ENCODE measurements at places on chromosomes 12 and 14. TPM values are rescaled to one million over a fixed set of nuclear protein-coding genes. Genes with fewer than 3 reads are reported as not detected.

DNA sequence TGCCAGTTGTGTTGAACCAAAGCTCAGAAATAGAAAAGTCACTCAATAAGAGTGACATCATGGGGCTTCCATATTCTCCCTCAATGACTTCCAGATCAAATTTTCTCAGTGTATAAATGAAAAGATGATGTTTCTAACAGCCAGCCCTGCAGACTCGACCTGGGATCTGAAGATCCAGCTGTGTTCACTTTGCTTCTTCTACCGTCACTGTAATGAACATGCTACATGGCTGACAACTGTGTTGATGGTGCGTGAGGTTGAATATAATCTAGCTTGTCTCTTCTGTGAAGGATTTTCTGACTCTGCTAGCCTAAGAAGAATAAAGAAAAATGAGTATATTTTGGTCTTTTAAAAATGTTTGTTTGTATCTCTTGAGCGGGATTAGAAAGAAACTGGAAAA lies 577.8 kb downstream of the ETNK1 start:
- no peak for DNase-seq

DNA sequence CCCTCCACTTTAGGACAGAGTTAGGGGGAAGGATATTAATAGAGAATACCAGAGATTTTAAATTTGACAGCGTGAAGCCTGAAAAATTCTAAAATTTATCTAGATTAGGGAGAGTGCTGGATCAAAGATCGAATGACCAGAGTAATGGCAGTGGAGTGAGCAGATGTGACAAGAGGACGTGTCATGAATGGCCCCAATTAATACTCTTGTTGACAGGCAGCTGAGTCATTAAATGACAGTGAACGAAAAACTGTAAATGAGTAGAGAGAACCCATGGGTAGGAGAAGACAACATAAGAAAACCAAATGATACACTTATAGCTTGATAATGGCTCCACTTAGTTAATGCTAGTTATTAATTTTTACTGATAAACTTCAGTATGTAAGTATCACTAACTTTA lies 73.9 kb upstream of the PLEKHA5 start:
- DNase-seq, result no peak

C12orf50 gene
- not detected for total RNA-seq

GRCh38 chr12:93441081-93441616 lies 598 bp downstream of the UBE2N start:
- no peak for DNase-seq

DNA sequence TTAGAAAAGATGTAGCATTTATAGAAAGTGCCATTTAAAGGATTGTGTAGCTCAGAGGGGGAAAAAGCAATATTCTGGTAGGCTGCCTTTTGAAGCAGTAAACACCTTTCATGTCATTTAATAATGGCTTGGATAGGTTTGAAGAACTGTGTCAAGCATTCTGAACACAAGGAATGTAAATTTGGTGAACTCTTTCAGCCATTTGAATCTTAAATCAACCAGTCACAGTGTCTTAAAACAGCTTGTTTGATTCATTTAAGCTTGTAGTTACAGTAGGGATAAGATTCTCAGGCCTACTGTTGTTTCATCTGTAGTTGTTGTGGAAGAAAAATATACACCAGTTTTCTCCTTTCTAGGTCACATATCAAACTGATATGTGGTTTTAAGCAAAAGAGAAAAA lies 299.4 kb upstream of the NOVA1 start:
- DNase-seq, result no peak

CMKLR1 gene
- total RNA-seq, result not detected

DNA sequence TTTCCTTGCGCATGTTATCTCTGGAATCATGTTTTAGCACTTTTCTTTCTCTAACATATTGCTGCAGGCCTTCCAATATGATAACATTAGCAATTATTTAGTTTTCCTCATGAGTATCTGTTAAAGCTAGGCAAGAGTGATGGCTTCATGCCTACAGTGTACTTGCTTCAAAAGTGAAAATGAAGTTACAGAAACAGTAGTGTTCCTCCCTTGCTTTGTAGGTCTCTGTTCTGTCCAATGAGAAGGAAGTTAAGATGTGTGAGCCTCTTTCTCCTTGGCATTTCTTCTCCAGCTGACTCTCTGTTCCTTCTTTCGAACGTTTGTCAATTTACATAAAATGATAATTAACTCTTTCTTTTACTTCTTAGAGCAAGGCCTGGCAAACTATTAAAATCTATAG lies 22.2 kb downstream of the LRRIQ1 start:
- DNase-seq, result no peak

DNA sequence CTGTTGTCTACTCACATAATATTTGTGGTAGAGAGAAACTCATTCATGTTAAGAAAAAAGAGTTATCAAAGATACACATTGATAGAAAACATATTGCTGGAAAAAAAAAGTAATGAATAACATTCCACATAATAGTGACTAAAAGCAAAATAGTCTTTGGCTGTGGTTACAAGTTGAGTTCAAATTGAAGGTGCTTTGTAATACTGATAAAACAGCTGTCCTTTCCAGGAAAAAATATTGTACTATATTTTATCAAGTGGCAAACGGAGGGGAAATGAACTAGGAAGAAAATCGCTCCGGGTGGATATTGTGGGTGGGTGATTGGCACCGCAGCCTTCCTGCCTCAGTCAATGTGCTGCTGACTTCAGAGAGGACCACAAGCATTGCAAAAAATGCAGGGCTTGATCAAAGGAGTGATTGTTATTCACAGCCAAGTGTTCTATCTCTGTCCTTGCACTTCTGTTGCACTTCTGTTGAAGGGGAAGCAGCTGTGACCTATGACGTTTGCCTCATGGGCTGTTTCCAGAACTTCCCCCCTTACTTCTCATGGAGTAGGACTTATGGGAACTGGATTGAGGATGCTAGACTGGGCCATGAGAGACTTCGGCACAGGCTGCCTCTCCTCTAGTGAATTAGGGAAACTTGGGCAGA lies 114.4 kb downstream of the VRK1 start:
- DNase-seq, result no peak

GRCh38 chr12:20183563-20183962 lies 184.8 kb upstream of the PDE3A start:
- DNase-seq, result no peak

DNA sequence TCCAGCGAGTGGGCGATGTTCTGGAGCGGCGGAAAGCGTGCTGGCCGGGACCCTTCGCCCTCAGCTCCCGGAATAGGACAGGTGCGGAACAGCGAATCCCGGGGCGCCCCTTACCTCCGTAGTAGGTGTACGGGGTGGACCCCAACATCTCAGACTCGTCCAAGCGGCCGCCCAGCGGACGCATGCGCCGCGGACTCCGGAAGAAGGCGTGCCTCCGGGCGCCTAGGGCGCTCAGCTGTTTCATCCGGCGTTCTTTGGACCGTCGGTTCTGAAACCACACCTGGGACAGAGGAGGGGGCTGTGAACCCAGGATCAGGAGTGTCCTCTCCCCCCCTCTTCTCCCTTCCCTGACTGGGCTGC lies 4.5 kb downstream of the LHX5 start:
- no peak for DNase-seq

DNA sequence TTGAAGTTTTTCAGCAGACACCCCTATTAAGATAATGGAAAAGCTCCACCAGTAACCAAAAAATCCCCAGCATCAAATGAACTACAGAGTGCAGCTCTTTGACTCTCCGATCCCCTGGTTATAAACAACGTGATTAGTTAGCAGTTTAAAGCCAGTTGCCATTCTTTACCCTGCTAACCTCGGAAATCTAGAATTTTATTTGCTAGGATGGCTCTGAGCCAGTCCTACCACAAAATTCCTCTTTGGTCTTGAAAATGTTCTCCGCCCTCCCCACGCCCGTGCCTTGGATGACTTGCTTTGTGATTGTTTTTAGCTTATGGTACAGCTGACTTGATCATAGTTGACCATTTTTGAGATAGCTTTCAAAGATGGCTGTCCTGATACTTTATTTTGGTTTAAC lies 1.2 kb downstream of the KLHDC2 start:
- peak; percentile 57 for DNase-seq

- no peak for DNase-seq
Measured at GRCh38 chr12:117321572-117321971, 39.9 kb downstream of the NOS1 start.

FGF6 gene
- not detected for total RNA-seq

- peak; percentile 64 for DNase-seq
Measured at GRCh38 chr12:51269174-51270066, 795 bp downstream of the SMAGP start.

GRCh38 chr14:49959822-49960408 lies 67.0 kb downstream of the ARF6 start:
- DNase-seq, result no peak

DNA sequence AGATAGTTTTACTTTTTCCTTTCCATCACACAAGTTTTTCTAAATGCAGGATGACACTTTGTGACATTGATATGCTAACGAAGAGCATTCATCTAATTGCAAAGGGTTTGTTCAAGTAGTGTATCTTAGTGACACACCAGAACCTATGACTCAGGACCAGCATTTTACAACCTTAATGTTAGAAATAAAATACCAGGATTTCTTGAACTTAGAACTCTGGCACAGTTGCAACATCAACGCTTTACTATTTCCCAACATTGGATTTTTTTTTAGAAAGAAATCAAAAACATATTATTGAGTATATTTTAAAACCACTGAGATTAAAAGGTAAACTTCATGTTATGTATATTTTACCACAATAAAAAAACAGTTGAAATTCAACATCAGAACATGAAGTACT lies 17.9 kb upstream of the PLEKHG6 start:
- DNase-seq, result no peak

DNA sequence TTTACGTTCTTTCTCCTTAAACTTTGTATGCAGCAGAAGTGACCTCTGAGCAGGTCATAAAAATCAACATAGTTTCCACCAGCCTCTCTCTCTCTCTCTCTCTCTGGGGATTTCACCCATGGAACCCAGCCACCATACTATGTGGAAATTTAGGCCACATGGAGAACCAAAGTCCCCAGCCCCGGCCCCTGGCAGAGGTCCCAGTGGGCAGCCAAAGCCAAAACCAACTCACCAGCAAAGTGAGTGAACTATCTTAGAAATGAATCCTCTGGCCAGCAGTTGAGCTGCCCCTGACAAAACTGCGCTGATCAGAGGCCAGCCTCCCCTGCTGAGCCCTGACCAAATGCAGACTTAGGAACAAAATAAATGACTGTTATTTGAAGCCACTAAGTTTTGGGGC lies 9.2 kb downstream of the DUSP6 start:
- no peak for DNase-seq

GRCh38 chr12:106137530-106138356 lies 1.0 kb downstream of the NUAK1 start:
- no peak for DNase-seq

DNA sequence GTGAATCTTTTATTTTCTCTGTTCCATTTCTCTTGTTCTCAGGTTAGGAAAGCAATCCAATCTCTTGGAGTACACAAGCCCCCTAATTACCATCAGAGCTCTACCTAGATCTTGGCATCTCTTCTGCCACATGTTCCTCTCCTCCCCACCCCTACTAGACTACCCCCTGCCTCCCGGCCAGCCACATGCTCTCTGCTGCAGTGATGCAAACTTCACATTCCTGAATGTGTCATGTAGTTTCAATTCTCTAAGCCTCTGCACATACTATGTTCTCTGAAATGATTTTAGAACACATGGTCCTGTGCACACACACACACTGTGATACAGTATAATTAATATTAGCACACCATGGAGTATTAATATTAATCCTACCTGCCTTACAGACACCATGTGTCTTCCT lies 104.6 kb downstream of the EFCAB11 start:
- DNase-seq, result no peak

- no peak for DNase-seq
Measured at GRCh38 chr12:442235-442884, 17.4 kb upstream of the B4GALNT3 start.

DNA sequence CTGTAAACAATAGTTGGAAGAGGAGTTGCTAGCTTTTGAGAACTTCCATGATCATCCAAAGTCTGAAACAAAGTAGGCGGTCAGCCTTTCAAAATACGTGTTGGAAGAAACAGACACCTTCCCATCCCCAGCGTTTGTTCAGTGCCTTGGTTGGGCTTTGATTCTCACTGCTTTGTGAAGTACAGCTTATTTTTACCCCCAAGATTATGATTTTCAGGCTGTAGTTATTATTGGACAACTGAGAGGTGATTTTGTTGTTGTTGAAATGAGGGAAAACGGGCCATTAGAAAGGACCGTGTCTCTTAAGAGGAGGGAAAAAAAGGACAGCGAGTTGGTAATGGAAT lies 921 bp upstream of the CEP83 start:
- DNase-seq, result no peak

- DNase-seq, result peak; percentile 50
Measured at GRCh38 chr12:64256166-64256800, 34.2 kb upstream of the KICS2 start.

GRCh38 chr14:100104523-100105300 lies 39.5 kb downstream of the EVL start:
- DNase-seq, result no peak

DNA sequence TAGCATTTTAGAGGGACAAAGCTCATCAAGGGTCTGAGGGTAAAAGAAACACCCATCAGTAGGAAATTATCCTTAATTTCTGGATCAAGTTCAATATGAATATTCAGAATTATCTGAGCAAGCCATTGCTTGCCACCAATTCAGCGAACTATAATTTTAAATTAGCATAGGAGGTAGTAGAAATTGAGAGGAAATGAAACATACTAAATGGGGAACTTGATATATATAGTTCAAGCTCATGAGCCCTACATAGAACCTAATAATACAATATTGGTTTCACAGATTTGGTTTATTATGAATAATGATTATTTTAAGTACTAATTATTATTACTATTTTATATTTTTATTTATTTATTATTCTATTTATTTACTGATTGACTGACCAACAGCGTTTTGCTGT lies 42.1 kb upstream of the GXYLT1 start:
- no peak for DNase-seq

CRIP1 gene
- not detected for total RNA-seq

DNA sequence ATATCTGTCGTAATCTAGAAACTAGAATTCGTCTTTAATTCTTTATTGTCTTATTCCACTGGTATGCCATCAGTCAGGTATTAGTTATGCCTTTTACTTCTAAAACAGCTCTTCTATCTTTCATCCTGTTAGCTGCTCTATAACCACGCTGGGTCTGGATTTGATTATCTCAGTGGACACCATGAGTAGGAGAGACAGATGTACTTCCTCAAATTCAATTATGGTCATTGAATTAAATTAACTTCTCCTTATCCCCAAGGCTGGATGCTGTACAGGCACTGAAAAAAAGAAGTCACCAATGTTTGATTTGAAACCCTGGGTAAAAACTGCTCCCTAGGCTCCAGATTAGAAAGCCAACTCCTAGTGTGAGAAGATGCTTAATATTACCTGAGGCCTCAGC lies 107.3 kb downstream of the PIK3C2G start:
- no peak for DNase-seq

- no peak for DNase-seq
Measured at GRCh38 chr14:36998686-36999085, 173.7 kb downstream of the SLC25A21 start.

GRCh38 chr12:128684352-128684751 lies 139.4 kb downstream of the SLC15A4 start:
- DNase-seq, result no peak
